ENCODE measurements at places on chromosomes 12 and 14.

- DNase-seq, result no peak
These were observed 54.7 kb downstream of the ASCL1 start for GRCh38 chr12:103011974-103012763.

GRCh38 chr12:51381226-51382079 is 9.8 kb downstream of the GALNT6 start:
- no peak for DNase-seq

DNA sequence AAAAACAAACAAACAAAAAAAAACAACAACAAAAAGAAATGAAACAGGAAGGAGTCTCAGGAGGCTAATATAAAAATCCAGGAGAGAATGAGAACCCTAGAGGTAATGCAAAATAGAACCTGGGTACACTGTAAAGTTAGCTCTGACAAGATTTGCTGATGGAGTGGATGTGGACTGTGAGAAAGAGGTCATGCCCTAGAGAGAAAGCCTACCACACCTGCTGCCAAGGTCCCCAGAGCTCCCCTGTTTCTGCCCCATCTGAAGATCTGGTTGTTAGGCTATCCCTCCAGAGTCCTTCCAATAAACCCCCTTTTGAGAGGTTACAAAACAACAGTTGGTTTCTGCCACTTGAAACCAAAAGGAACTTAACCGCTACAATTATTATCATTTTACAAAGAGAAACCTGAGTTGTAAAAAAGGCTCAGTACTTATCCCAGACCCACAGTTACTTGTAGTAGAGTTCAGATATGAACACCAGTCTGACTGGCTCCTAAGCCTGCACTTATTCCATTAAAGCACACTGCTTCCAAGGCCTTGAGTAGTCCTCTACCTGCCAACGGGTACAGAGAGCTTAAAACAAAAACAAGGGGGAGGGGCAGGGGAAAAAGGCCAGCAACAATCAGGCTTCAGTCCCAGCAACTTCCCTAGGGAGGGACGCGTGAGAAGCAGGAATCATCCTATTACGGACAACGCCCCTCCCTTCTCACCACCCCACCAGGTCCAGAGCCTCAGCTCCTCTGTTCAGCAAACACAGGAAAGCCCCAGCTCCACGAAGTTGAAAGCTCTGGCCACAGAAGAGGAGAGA is 27.7 kb downstream of the PPP1R13B start:
- no peak for DNase-seq

DNA sequence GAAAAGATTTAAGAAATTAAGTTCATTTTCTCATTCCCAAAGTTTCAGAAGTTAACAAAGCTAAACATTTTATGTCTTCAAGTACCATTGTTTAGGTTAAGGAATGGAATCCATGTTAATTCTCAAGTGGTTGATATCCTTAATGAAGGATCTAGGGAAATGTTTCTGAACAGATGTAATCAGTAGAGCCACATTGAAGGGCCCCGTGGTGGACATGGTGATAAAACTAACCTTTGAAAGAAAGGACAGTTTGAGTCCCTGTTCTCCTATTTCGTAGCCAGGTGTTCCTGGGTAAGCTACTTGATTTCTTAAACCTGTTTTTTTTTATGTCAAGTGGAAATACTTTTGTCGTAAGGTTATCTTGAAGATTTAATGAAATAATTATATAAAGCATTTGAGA is 4.6 kb downstream of the PPM1A start:
- no peak for DNase-seq

DNA sequence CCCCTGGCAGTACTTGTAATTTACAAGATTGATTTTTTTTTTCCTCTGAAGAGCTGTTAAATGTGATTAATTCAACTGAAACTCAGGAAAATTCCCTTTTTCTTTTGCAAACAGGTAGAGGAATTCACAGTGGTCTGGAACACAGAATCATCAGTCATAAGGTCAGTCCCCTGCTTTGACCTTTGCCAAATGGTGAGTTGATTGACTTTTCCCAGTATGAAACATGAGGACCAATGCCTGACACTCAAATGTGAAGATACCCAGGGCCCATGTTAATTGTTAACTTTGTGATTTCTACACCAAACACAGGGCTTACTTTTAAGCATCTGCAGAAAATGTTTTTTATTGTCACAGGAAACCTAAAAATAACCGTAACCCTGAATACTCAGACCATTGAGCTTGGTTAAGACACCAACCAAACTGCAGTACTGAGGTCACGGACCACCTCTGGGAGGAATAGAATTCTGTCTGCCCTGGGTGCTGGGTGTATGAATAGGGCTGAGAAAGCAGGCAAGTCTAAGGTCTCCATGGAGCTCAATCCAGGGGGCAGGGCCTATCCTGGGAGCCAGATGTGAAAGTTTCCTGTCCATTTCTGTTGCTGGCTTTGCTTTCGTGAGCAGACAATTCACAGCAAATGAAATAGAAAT is 192.4 kb downstream of the TMX1 start:
- DNase-seq, result no peak

GRCh38 chr14:30656190-30656632 is 34.1 kb downstream of the SCFD1 start:
- no peak for DNase-seq

DNA sequence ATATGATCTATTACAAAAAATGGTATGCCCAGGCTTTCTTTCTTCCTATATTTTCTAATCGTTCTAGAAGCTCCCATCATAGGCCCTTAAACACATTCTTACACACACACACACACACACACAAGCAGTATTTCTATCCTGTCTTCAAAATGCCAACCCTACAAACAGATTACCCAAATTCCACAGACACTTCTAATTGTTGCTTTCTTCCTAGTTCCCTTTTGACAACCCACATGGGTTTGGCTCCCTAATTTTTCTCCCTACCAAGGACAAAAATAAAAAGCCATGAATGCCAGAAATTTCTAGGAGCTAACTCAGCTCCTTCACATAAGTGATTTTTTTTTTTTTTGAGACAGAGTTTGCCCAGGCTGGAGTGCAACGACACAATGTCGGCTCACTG is 60.3 kb upstream of the NTF3 start:
- no peak for DNase-seq

- no peak for DNase-seq
These were observed 30.1 kb upstream of the LIMA1 start for GRCh38 chr12:50313256-50313931.

DNA sequence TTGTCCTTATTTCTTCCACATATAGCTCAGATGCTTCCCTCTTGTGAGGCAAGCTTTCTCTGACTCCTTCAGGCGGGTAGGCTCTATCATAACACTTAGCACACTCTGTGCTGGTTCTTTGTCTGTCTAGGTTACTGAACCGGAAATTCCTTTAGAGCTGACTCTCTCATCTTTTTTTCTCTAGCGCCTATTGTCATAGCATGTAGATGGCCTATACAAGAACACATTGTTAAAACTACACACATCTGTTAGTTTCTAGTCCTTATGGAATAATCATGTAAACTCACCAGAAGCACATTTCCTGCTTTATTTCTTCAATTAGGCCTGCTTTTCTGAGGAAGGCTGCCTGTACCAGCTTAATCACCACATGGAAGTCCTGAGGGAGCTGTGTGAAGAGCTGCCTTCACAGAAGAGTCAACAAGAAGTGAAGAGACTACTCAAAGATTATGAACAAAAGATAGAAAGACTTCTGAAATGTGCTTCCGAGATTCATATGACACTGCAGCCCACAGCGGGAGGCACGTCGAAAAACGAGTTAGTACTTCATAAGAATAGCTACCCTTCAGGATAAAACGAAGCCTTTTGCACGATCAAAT is 143.9 kb downstream of the SYNE2 start:
- no peak for DNase-seq

DNA sequence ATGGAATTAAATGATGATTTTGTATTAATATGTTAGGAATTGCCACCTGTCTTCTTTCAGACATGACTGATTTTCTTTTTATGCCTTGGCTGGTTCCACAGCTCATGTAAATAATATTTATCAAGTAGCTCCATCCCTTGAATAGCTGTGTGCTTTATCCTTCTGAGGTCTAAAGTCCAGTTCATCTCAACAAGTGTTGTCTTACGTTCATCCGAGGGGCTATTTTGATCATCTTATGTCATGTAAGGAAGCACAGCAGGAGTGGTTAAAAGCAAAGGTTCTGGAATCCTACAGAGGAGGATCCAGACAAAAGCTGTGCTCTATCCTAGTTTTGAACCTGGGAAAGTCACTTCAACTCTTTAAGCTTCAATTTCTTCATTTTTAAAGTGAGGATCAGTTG is 123.7 kb upstream of the ATP2B1 start:
- no peak for DNase-seq

DNA sequence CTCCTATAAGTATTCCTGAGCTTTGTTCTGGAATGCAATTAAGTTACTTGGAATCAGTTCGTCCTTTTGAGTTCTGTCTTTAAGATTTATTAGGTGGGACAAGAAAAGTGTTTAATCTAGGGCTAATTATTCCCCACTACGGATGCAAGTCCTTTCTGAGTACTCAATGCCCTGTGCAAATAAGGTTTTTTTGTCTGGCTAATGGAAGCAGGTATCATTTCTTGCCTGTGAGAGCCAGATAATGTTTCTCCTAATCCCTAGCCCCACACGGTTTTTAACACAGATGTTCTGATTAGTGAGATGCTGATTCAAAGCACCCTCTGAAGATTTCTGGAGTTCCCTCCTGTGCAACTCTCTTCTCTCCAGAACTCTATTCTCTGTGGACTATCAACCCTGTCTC is 296.6 kb upstream of the PRICKLE1 start:
- DNase-seq, result no peak

DNA sequence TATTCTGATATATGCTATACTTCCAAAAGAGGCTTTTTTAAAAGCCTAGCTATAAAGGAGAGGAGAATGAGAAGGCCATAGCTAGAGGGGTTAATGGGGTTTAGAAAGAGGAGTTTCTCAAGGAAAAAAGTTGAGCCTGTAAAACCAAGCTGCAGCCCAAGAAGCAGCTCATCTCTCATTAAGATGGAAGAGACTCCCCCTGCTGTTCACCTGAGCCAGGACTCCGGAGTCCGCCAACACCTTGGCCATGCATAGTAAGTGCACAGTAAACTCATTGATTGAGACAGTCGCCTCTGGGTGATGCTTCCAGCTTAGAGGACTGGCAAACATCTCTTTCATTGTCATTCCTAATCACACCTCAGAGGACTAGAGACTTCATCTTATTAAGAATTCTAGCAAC is 46.2 kb downstream of the ANO2 start:
- DNase-seq, result no peak

- no peak for DNase-seq
These were observed 200.4 kb downstream of the PTPRO start for GRCh38 chr12:15522574-15523187.

DNA sequence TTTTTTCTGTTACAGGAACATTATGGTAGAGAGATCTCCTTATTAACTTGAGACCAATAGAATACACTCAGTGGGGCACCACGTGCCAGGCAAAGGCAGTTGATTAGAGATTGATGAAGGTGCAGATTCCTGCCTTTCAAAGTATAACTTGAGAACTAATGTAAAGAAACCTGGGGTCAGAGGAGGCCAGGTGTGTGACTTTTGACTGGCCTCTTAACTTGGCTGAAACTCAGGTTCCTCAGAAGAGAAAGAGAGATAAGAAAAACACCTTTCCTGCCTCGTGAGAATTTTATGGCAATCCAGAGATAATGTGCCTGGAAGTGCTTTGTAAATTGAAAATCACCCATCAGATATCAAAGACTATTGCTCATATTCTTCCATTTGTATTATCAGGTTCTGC is 110.7 kb upstream of the GZMB start:
- DNase-seq, result no peak

- no peak for DNase-seq
These were observed 3.0 kb downstream of the HSP90B1 start for GRCh38 chr12:103933237-103933636.

GRCh38 chr12:59867689-59868088 is 271.9 kb downstream of the SLC16A7 start:
- DNase-seq, result no peak

- no peak for DNase-seq
These were observed 227.7 kb upstream of the NPAS3 start for GRCh38 chr14:32710731-32711680.

DNA sequence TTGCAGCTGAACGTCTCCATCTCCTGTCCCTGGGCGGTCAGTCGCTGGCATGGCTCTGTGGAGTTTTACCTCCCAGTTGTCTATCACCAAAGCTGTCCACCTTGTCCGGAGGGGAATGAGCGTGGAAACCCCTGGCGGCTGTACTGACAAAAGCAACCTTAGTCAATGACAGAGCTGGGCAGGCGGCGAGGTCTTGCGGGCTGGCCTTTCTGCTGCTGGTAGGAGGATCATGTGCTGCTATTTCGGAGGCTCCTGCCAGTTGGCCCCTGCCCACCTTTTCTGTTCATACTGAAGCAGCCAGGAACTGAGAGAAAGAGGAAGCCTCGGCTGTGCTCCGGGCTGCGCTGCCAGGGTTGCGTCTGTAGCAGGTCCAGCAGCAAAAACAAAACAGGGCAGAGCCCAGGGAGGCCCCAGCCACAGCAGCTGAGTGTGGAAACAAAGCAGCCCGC is 57.7 kb downstream of the HMGA2 start:
- DNase-seq, result no peak

- DNase-seq, result no peak
These were observed 113.7 kb upstream of the KITLG start for GRCh38 chr12:88693837-88694445.

- no peak for DNase-seq
These were observed 114.1 kb upstream of the FKBP4 start for GRCh38 chr12:2680676-2681039.

DNA sequence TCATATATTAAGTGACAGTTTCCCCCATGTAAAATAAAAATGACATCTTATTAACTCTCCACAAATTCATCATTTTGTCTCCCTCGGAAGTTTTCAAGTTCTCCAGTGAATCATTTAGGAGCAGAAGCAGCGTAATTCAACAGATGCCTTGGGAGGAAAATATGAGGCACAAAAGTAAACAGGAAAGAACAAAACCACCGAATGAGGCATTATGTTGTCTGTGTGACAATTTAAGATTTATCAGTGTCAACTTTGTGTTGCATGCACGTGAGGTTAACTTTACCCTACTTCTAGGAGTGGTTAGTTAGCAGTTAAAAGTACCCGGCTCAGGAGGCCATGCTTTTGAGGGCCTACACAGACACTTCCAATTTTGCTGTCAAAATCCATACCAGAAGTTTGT is 258.6 kb downstream of the IPO8 start:
- no peak for DNase-seq

DNA sequence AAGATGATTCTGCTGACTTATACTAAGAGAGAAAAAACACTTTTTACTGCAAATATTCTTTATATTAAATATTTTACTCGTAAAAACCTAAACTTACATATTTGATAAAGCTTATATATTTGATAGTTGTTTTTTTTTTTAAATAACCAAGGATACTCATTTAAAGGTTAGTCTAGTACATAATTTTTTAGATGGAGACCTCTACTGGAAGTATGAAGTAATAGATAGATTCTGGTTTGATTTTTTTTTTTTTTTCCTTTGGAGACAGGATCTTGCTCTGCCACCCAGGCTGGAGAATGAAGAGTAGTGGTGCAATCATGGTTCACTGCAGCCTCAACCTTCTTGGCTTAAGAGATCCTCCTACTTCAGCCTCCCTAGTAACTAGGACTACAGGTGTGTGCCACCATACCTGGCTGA is 16.4 kb downstream of the ARID2 start:
- DNase-seq, result no peak

DNA sequence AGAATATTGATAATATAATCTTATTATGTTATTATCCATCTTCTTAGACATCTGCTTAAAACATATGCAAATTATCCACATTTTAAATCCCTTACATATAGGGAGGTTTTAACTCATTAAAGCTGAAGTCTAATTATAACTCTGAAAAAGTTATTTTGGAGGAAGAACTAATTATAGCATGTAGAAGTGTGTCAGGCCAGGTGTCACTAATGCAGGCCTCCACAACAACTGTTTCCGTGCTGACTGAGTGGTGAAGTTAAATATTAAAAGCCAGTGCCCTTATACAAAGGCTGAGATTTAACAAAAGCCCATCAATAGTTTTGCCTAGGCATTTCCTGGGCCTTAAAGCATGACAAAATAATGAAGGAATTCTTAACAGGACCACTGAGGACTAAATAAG is 157.4 kb downstream of the LRRK2 start:
- no peak for DNase-seq
